ENCODE measurements at places on chromosomes 1 and 21. TPM values are rescaled to one million over a fixed set of nuclear protein-coding genes. Genes with fewer than 3 reads are reported as not detected.

RGS18 gene
- total RNA-seq: not detected

HES2 gene
- 6.2 TPM for total RNA-seq

FAM72C gene
- 6.2 TPM for total RNA-seq

CACHD1 gene
- 5.9 TPM for total RNA-seq
